ENCODE measurements at places on chromosomes 6 and 20.

- DNase-seq = no peak
These were observed 64.6 kb upstream of the OGFRL1 start for GRCh38 chr6:71224011-71224410.

DNA sequence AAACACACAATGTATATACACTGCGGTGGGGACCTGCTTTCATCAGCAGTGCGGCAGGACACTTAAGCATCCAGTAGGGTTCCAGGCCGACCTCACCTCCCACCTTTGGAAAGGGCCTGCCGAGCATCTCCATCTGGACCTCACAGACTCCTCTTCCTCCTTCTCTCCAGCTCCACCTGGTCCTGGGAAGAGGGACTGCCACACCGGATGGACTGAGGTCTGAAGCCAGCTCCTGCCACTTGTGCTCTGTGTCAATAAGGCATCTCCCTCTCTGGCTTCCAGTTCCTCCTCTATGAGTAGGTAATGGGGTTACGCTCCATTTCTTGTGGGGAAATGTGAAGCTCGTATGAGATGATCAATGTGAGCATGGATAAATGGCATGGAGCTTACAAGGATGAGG lies 19.1 kb upstream of the NNAT start:
- no peak for DNase-seq

- DNase-seq = no peak
These were observed 61.7 kb upstream of the SLC22A23 start for GRCh38 chr6:3518356-3519190.

GRCh38 chr6:103193413-103193812 lies 1666.3 kb downstream of the HACE1 start:
- DNase-seq = no peak

DNA sequence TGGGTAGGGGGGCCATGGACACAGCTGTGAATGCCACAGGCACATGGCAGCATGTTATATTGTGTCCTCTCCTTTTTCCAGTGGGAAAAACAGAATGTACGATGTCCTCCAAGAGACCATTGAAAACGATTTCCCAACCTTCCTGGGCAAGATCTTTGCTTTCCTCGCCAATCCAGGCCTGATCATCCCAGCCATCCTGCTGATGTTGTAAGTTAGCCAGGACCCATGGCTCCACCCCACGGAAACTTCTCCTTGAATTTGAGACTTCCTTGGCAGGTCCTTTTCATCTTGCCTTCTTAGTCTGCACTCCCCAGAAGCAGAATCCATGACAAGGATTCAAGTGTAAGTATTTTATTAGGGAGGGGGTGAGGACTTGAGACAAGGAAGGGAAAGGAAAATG lies 28.2 kb upstream of the NOP56 start:
- no peak for DNase-seq

DNA sequence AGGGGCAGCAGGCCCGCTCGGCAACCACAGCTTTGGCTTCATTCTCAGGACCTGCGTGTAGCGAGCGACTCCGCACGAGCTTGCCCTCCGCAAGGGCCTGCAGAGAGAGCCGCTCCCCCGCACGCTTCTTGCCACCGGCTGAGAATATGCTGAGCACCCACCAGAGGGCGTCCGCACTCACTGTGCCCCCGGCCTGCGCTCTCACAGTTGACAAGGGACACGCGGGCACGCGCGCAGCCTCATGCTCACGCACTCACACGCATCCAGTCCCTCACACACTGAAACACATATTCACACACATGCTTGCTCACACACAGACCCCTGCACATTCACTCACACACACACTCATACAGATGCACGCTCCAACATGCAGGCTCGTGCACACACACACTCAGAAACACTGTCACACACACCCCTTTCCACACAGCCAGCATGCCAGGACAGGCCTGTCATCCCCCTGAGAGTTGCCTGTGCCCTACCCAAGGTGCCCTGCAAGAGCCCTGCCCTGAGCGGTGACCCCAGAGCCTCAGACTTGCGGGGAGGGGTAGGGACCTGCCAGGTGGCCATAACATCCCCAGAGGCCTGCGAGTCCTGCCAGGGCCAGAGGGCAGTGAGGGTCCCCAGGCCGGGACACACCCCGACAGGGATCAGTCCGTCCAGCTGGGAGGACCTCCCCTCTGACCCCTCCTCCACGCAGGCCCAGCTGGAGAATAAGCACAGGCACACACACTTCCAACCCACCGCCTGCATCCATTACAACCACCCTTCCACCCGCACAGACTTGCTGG lies 174.1 kb downstream of the BMP7 start:
- peak; percentile 74 for DNase-seq

DNA sequence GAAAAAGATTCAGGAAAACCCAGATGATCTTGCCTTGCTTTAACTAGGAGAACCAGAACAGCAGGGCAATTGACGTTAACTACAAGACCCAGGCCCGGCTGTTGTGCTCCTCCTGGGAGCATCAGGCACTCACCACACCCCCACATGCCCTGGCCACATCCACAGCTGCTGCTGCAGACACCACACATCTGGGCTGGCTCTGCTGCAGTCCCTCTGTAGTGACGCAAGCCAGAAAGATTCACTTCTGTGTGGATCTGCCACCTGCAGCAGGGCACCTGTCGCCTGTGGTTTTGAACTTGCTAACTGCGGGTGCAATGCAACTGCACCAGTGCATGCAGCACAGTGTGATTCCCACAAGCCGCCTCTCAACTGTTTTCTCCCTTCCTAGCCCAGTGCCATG lies 228.8 kb downstream of the SYNDIG1 start:
- no peak for DNase-seq

DNA sequence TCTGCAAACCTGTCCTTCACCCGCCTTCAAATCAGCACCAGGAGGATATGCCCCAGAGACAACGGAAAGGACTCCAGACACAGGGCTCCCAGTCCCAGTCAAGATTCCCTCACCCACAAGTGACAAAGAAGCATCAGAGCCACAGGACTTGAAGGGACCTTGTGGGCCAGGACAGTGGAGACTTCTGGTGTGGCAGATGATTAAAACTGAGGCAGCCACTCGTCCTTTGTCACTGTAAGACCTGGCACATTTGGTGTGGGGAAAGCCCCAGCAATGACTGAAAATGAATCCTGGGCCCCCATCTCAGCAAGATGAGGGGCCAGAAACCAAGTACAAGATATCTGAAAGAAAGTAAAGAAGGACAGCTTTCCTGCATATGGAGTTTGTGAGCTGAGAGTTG lies 15.6 kb upstream of the GMPR start:
- no peak for DNase-seq

DNA sequence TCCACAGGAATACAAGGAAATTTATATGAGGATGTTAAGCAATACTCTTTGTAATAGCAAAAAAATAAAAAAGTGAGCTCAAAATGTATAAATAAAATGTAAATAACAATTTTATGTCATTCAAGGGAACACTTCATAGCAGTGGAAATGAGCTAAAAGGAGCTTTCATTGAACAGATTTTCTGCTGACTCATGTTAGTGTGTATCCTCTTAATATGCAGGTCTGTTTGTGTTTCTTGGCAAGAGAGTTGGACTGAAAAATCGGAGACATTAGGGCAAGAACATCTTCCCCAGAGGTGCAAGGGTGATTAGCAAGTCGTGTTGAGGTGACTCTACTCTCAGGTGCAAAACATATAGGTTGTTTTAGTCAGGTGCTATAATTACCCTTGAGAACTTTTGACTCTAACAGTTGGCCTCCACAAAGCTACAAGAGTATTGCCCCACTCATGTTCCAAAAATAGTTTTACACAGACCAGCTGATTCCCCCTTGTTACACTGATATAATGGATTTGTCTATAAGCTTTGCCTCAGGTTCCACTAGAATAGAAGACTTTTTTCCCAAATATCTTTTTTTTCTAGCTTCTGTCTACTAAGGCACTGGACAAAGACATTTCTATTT lies 702.9 kb downstream of the TENT5A start:
- no peak for DNase-seq

- DNase-seq = no peak
These were observed 183.5 kb upstream of the CST7 start for GRCh38 chr20:24765316-24766142.

DNA sequence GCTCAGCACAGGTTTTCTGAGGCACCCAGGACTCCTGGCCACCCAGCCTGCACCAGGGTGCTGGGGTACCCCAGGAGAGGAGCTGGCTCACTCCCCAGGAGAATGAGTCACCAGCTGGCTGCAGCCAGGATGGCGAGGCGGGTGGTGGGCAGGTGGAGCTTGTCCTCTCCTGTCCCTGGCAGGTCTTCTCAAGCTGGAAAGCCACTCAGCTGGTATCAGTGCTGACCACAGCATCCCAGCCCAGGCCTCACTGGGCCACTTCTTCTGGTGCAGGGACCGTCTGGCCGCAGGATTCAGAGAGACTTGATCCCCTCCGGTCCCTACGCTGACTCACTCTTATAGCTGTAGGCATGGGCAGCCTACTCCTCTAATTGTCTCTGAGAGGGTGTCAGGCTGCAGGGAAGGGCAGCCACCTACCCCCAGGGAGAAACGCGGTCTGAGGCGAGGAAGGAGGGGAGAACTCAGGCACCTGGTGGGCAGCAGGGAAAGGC lies 22.2 kb downstream of the TFEB start:
- DNase-seq = no peak

DNA sequence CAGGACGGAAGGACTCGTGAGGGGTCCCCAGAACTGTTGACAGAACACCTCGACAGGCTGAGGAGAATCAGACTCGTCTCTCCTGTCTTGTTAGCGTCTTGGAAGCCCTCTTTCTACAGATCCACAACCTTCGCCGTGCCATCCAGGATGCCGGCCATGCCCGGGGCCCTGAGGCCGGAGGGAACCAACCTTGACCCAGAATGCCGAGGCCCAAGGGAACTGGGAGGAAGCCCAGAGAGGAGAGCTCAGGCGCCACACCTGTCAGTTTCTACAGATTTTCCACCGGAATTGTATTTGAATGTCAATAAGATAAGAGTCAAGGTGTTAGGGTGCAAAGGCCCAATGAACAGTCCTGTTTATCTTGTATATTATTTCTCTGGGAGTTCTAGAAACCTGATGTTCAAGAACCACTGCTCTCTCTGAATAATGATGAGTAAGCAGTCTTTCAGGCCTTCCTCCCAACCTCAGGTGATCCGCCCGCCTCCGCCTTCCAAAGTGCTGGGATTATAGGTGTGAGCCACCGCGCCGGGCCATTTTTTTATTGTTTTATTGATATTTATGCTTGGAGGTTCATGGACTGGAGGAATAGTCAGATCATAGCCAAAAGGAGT lies 799 bp upstream of the ME1 start:
- no peak for DNase-seq

GRCh38 chr6:87350516-87350915 lies 5.9 kb downstream of the C6orf163 start:
- DNase-seq = no peak

GRCh38 chr6:81938014-81938856 lies 185.8 kb upstream of the TENT5A start:
- no peak for DNase-seq

GRCh38 chr6:148617530-148617929 lies 129.3 kb upstream of the UST start:
- DNase-seq = no peak

- DNase-seq = no peak
These were observed 340.2 kb downstream of the DHX35 start for GRCh38 chr20:39302312-39302711.

- DNase-seq = peak; percentile 72
These were observed 121.5 kb upstream of the NEDD9 start for GRCh38 chr6:11353921-11354389.

DNA sequence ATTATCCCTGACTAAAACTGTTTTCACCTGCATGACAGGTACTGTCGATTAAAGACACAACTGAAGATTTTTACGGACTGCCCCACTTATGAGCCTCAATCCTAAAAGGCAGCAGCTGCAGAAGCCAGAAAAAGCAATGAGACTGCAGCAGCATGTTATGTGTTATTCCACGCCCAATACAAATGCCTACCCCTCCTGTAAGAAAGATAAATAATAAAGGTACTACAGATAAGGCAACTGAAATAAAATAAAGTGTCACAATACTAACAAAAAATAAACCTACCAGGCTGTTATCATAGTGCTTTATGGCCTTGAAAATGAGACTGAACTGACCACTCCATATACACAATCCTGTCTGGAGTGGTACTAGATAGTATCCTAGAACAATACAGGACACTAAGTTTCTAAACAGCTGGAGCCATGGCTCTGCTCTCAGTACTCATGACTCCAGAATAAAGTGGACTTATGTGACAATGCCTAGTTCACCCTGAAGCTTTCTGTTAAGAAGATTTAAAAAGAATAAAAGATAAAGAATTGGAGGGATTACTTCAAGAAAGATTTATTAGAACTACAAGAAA lies 9.5 kb downstream of the BCLAF1 start:
- no peak for DNase-seq

- no peak for DNase-seq
These were observed 379.8 kb upstream of the RSPO3 start for GRCh38 chr6:126738641-126739040.

DNA sequence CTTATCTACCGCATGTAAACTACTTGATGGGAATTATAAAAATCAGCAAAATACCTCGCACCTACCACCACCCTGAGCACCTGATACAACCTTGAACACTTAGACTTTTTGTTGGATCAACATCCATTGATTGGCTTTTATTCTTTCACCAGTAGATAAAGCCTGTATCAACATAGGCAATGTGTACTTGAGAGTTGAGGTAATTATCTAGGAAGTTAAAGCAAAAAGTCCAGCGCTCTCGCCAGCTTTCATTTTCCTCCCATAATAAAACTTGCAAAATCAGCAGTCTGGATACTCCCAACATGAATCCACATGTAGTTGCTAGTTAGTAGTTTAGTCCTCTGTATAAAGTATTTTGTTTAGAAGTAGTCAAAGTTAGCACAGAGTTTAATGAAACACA lies 132.0 kb upstream of the PRDM1 start:
- DNase-seq = no peak

GRCh38 chr6:86936834-86937218 lies 502 bp upstream of the HTR1E start:
- DNase-seq = no peak

- DNase-seq = no peak
These were observed 1.5 kb downstream of the HTR1B start for GRCh38 chr6:77461796-77462195.

- no peak for DNase-seq
These were observed 36.6 kb upstream of the FAM50B start for GRCh38 chr6:3812596-3812995.

- no peak for DNase-seq
These were observed 110.7 kb downstream of the PDE10A start for GRCh38 chr6:165552248-165552736.

Data from activated CD8-positive, alpha-beta T cell treated with anti-CD3 and anti-CD28 coated beads, Interleukin-2, amount 10 ng/mL, durations not matched to agents 7 days and 5 days (primary cell).